ENCODE measurements at places on chromosomes 5 and 9.

GRCh38 chr9:28923351-28923750 lies 1350.1 kb upstream of the C9orf72 start:
- DNase-seq = no peak

DNA sequence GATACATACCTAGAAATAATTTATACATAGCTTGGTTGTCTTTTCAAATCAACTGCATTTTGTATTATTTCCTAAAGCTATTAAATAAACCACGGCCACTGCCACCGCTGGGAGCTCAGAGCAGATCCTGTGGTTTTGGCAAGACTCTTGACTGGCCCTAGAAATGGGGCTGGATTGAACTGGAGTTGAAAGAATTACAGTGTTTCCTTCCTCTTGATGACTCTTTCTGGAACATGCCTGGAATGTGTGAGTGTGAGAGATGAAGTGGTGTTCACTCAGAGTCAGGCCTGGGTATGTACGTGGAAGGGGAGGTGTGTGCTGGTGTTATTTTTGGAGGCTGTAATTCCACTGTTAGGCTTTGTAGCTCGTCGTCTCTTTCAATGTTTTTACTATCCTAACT lies 45.9 kb downstream of the TEK start:
- no peak for DNase-seq

- DNase-seq = no peak
Observed at GRCh38 chr9:135156525-135157510, 69.3 kb downstream of the OLFM1 start.

DNA sequence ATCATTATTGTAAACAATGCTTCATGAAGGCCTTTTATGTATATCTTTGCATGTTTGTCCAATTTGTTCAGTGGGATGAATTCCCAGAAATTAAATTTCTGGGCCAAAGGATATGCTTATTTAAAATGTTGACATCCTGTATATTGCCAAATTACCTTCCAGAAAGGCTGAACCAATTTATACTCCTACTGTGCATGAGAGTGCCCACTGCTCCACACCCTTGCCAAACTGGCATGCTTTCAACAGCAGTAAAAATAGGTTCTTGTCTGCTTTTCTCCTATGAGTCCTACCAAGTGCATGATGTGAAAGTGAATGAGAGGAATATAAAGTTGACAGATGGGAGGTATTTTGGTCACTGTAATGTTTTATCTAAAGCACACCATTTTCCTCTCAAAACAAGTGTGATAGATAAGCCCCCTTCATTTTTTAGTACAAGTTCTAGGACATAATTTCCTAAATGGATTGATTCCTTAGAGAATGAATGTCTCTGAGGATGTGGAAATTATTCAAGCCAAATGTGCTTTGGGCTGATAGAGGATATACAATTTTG lies 70.5 kb upstream of the ERBIN start:
- no peak for DNase-seq

DNA sequence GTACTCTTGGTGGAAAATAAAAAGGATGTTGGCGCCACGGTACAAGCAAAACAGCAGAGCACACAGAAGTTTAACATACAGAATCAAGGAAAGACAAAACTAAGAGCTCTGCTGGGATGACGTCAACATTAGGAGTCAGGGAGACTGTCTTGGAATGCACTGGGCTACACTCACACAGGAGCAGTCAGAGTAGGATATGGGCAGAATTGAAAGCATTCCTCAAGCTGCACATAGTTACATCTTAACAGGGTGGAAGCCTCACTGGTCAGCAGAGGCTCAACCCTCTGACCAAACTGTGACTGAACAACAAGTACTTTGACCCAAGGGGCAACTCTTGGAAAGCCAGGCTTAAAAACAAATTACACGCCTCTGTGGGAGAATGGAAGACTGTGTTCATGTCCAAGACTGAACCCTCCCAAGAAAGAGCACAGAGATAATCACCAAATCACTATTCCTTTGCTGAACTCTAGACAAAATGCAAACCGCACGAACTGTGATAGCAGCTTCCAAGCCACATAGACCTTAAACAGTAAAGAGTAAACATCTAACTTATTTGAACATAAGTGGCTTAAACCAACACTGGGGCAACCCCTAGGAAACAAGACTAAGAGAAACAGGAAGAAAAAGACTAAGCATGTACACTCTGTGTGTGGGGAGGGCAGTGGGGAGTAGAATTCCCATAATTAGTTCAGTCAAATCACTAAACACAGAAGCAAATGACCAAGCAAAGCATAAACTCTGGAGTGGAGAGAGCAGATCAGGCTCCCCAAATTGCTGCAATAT lies 772.7 kb downstream of the PRELID2 start:
- no peak for DNase-seq

- no peak for DNase-seq
Observed at GRCh38 chr5:30725073-30725472, 468.4 kb upstream of the CDH6 start.

DNA sequence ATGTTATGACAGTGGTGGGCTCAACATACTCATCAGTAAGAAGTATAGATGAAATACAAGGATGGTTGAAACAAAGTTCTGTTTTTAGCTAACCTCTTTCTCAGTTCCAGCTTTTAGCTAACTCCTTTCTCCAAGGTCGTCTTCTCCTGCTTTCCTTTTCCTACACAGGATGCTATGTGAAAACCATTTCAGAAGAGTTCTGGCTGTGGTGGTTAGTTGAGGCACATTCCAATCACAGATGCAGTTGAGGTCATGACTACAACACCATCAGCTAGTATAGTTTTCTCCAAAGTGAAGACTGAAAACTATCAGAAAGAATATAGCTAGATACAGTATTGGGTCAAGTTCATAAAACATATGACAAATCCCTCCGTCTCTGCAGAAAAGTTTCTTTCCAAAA lies 477.7 kb upstream of the C9orf72 start:
- no peak for DNase-seq

DNA sequence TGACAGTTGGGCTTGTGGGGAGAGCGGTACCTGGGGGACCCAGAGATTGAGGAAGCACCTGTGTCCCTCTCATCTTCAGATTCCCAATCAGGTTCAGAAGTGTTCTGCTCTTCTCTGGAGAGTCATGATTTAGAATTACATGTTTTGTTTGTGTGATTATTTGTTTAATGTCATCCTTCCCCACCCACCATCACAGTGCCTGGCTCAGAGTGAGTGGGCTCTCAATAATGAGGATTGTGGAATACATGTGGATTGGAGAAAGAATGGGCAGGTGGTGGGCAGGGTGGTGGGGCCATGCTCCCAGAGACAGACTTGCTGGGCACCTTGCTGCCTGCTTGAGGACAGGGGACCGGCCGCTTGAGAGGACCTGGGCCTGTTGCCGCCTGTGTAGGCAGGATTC lies 88.0 kb downstream of the PPARGC1B start:
- DNase-seq = no peak

DNA sequence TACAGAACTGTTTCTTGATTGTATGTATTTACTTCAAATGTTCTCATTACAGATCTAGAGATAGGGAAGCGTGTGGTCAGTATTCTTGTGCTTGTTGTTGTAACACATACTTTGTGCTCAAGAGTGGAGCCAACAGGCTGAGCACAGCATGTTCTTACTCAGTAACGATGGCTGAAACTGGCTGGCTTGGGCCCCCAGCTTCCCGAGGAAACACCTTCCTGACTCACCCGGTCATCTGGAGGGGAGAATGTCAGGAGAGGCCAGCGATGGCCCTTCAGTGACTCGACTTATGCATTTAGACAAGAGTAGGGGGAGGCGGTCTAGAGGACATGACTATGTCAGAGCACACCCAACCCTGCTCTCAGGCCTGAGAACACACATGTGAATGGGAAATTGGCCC lies 25.6 kb downstream of the ZNF474 start:
- no peak for DNase-seq

- DNase-seq = no peak
Observed at GRCh38 chr5:43332401-43332800, 19.2 kb upstream of the HMGCS1 start.

DNA sequence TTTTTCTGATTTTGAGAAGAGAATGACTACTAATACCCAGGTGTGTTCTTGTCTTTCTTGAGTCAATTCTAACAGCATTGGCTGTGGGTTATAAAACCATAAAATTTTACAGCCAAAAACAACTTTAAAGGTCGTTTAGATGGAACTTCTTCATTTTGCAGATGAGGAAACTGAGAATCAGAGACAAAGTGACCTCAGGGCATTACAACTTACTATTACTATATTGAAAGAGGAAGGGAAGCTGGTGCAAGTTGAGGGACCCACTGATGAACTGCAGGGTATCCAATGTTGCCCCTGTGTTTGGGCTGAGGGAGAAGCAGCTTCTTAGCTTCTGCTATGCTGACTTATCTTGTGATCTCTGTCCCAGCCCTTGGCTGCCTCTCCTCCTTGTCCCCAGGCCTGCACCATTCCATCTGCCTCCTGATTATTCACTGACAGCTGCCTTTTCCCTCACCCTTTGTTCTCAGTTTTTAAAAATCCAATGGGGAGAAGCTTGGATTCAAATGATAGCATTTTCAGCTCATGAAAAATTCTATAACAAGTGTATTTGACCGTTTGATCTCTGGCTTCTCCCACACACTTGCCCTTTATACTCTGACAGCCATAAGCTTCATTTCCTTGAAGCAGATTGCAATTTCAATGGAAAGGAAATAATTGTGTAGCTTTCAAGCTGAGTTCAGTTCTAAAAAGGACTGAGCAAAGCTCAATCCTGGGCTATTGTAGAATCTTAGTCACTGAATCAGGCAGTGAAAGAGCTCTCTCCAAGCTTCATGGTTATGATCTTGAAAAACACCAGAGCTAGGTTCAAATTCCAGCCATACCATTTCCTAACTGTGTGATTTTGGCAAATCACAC lies 68.5 kb downstream of the TMC1 start:
- DNase-seq = no peak

DNA sequence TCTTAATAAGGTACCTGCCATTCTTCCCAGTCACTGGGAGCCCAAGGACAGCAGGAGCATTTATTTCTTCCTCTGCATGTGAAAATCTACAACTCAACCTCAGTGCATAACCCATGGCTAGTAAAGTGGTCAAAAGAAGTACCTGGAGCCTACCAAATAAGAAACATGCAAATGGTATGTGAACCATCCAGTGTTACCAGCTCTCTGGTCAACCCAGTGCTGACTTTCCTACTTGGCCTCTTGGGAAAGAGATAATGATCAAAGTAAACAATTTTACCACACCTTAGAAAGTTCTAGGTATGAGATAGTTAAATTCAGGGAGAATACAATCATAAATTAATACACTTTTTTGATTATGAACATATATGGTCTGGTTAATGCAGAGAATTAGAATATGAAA lies 325.6 kb downstream of the ENC1 start:
- DNase-seq = no peak

GRCh38 chr9:121360601-121361374 lies 9.3 kb downstream of the STOM start:
- no peak for DNase-seq

GRCh38 chr5:42929871-42930270 lies 110.2 kb downstream of the ANXA2R start:
- no peak for DNase-seq

DNA sequence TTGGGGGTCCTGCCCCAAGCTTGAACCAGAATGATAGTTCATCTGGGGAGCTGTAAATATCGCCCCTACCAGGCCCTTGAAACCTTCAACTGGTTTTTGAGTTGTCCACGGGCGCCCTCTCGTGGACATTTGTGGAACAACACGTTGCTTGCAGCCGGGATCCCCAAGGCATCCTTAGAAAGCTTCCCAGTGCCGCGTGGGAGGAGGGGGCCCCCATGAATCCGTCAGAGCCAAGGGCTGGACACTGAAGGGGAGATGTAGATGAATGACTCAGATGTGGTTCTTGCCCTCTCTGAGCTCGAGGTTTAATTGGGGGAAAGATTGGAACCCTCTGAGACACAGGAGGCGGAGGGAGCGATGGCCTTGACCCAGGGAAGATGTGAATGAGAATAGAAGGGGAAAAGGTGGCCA lies 31.8 kb upstream of the ORM1 start:
- DNase-seq = peak; percentile 51

DNA sequence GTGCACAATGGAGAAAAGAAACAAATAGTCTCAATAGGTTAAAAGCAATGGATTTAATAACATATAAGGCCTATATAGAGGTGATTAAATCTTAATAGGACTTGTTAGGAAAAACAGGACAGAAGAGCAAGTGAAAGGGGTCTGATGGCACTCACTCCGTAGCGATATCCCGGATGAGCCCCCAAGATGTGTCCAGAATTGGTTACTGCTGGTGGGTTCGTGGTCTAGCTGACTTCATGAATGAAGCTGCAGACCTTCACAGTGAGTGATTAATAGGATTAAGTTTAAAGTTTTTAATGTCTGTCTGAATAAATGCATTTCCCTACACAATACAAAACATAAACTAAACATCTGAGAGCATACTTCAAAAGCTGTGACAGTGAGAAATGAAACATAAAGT lies 110.4 kb upstream of the FAM174A start:
- no peak for DNase-seq

GRCh38 chr9:2231829-2232228 lies 216.7 kb downstream of the SMARCA2 start:
- DNase-seq = no peak

DNA sequence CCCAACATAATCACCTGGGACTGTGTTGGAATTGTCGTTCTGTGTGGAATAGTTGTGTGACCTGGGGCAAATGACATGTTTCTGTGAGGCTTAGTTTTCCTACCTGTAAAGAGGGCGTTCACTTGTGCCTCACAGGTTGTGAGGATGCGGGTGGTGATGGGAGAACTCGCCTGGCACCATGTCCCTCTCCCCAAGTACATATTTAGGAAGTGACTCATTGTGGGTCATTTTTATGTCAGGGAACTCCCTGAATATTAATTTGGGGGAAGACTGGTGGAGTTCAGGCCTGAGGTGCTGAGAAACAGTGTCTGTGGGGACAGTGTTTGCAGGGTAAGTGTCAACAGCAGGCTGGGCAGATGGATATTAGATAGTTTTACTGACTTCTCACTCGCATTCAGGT lies 144.7 kb downstream of the KDM4C start:
- no peak for DNase-seq

GRCh38 chr5:61000887-61001286 lies 55.9 kb downstream of the NDUFAF2 start:
- no peak for DNase-seq

DNA sequence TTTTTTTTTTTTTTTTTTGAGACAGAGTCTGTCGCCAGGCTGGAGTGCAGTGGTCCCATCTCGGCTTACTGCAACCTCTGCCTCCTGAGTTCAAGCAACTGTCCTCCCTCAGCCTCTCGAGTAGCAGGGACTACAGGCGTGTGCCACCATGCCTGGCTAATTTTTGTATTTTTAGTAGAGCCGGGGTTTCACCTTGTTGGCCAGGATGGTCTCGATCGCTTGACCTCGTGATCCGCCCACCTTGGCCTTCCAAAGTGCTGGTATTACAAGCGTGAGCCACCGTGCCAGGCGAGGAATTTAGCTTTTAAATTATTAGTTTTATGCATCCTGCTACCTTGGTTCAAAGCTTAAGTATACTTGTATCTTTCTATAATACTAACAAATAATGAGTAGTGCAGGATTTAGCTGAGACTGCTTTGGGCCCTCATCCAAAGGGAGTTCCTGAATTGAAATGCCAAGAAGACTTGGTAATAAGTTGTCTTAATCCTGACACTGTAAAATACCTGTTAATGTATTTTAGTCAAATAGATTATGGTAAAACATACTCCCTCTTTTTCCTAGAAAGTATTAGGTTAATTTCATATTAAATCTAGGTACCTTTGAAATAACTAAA lies 5.0 kb downstream of the CDC42SE2 start:
- DNase-seq = no peak

GRCh38 chr5:40983781-40984180 lies 74.5 kb downstream of the C7 start:
- no peak for DNase-seq

GRCh38 chr5:173391031-173391430 lies 62.8 kb upstream of the STC2 start:
- DNase-seq = no peak

- DNase-seq = no peak
Observed at GRCh38 chr5:41812156-41812555, 58.1 kb downstream of the OXCT1 start.

- DNase-seq = no peak
Observed at GRCh38 chr5:51326844-51327243, 56.4 kb upstream of the ISL1 start.
